ENCODE measurements at places on chromosomes 7 and 10.
A peak's percentile ranks its signal among the peaks of the same experiment; 100 is the strongest.

- H3K4me1 ChIP-seq: peaks cover 16% of the 10 kb centered on the region
- H3K36me3 ChIP-seq: peaks cover 7% of the 10 kb centered on the region
- no peak overlapping the region for H3K27ac ChIP-seq
- no peak for DNase-seq
- H3K27me3 ChIP-seq: peaks cover 31% of the 10 kb centered on the region
Observed at GRCh38 chr10:5360318-5360915, 4.3 kb upstream of the UCN3 start.

DNA sequence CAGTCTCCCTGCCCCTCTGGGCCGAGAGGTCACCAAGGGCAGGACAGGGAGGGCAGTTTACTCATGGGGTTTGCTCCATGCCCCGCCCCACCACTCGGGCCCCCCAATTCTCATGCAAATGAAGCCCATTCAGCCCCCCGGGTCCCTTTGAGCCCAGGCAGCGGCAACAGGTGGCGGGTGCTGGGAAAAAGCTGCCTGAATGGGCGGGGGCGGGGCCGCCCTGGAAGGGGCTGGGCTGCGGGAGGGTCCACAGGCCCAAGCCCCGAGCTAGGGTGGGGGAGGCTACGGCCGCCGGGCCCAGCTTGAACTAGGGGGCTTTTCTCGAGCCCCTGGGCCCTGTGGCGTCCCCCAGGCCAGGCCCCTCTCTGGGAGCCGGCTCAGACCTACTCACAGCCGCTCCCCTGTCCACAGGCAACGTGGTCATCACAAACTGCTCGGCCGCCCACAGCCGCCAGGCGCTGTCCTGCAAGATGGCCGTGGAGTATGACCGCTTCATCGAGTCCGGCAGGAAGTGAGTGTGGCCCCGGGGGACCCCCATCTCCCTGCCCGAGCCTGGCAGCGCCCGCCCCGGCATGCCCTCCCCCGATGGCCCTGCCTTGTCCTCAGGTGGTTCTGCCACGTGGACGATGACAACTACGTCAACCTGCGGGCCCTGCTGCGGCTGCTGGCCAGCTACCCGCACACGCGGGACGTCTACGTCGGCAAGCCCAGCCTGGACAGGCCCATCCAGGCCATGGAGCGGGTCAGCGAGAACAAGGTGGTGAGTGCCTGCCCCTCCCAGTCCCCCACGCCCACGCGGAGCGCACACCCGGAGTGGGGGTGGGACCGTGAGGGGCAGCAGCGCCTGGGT is 5.5 kb downstream of the LFNG start:
- H3K4me3 ChIP-seq: no peak overlapping the region
- H3K27me3 ChIP-seq: no peaks in the 10 kb centered on the region
- peaks cover 31% of the 10 kb centered on the region for H3K4me1 ChIP-seq
- DNase-seq: peak; percentile 62
- H3K36me3 ChIP-seq: no peaks in the 10 kb centered on the region

- H3K4me1 ChIP-seq: peaks cover 34% of the 10 kb centered on the region
- peak overlapping the region; percentile 91 for H3K27ac ChIP-seq
- H3K27me3 ChIP-seq: no peaks in the 10 kb centered on the region
- peak overlapping the region; percentile 97 for H3K4me3 ChIP-seq
Observed at GRCh38 chr7:101216001-101216859, 1.2 kb downstream of the PLOD3 start.

DNA sequence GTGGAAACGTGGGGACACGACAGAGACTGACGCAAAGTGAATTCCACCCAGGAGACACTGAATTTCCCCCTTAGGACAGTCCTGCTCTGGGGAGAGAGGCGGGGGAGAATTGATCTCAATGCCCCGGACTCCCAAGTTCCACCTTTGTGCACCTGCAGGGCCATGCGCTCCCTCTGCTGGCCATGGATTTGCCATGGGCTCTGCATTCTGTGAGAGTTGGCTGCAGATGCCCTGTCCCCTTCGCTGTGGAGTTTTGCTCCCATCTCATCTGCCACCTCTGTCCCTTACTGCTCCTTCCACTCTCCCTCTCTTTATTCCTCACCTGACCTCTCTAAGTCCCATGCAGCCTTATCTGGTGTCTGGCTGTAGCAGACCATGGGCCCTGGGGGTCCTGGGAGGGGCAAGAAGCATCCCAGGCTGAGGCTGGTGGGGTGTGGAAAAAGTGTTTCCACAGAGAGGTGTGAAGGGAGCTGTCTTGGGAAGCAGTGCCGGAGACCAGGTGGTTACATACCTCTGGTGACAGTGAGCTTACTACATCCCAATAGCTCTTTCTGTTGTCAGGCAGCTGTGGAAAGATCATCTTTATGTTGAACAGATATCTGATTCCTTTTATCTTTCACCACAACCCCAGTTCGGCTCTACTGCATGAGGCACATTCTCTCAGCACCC is 14.3 kb downstream of the GHRHR start:
- H3K4me3 ChIP-seq: no peak overlapping the region
- H3K27me3 ChIP-seq: peaks cover 40% of the 10 kb centered on the region
- no peak for DNase-seq
- no peak overlapping the region for H3K27ac ChIP-seq
- H3K36me3 ChIP-seq: no peaks in the 10 kb centered on the region

- no peak overlapping the region for H3K4me3 ChIP-seq
- H3K36me3 ChIP-seq: no peaks in the 10 kb centered on the region
- H3K27ac ChIP-seq: no peak overlapping the region
- H3K27me3 ChIP-seq: no peaks in the 10 kb centered on the region
- H3K4me1 ChIP-seq: peaks cover 32% of the 10 kb centered on the region
Observed at GRCh38 chr7:140867467-140868462, 57.0 kb downstream of the BRAF start.

- H3K4me3 ChIP-seq: no peak overlapping the region
- H3K4me1 ChIP-seq: peaks cover 52% of the 10 kb centered on the region
- peaks cover 9% of the 10 kb centered on the region for H3K36me3 ChIP-seq
- peak; percentile 40 for DNase-seq
Observed at GRCh38 chr7:55508221-55509011, 63.9 kb downstream of the VOPP1 start.

GRCh38 chr10:72953687-72954086 is 919 bp downstream of the PLA2G12B start:
- no peak for DNase-seq
- H3K4me1 ChIP-seq: no peaks in the 10 kb centered on the region
- no peaks in the 10 kb centered on the region for H3K36me3 ChIP-seq
- no peaks in the 10 kb centered on the region for H3K27me3 ChIP-seq
- no peak overlapping the region for H3K4me3 ChIP-seq
- H3K27ac ChIP-seq: no peak overlapping the region

DNA sequence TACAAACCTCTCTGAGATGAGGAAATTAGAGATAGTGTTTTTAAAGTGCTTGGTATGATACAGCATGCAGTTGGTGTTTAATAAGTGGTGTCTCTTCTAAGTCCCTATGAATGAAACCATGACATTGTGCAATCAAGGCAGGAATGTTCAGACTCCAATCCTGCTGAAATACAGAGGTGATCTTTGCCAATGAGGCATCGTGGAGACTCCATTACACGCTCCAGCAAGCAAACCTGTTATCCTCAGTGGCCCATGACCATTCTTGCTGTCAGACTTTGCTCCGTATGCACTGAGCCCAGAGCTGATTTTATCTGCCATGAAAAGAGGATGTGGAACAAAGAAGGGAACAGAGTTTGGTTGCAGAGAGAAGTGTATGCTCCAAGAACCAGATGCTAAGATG is 47.3 kb downstream of the CDHR3 start:
- H3K27ac ChIP-seq: no peak overlapping the region
- peaks cover 14% of the 10 kb centered on the region for H3K36me3 ChIP-seq
- H3K27me3 ChIP-seq: peaks cover 22% of the 10 kb centered on the region
- no peak for DNase-seq

DNA sequence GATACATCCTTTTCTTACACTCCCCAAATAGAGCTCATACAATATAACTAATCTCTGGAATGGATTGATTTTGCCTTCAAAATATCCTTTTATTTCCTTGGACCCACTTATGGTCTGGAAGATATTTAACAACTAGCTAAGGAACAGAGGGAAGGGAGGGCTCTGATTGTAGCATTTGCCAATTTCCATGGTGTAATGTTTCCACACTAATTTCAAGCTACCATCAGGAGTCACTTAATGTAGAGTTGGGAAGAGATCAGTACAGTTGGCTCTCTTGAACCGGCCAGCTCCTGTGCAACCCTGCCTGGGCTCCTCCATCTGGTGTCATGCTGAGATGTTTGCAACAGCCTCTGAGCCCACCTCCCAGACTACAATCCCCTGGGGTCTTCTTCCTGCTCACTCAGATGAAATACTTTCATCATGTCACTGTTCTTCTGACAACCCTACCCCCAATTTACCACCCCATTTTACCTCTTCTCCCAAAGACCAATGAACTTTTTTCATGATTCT is 8.0 kb upstream of the IL6 start:
- DNase-seq: no peak
- no peak overlapping the region for H3K27ac ChIP-seq
- no peaks in the 10 kb centered on the region for H3K36me3 ChIP-seq
- no peak overlapping the region for H3K4me3 ChIP-seq
- H3K4me1 ChIP-seq: peaks cover 13% of the 10 kb centered on the region

DNA sequence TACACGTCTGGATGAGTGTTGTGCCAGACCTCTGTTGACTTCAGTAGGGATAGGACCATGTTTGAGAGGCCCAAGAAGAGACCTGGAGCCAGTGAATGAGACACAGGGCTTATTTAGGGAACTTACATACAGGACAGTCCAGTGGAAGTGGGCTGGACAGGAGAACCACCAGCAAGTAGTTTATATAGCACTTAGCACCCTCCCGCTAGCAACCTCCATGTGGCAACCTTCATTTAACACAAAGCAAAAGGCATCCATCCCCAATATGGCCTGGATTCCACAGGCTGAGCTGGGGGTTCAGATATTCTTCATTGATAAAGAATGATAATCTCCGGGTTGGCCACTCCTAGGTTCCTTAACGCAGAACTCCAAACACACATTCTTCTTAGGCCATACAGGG is 93.7 kb downstream of the TRIM24 start:
- peaks cover 66% of the 10 kb centered on the region for H3K36me3 ChIP-seq
- no peak for DNase-seq
- H3K4me3 ChIP-seq: no peak overlapping the region
- H3K27ac ChIP-seq: no peak overlapping the region

DNA sequence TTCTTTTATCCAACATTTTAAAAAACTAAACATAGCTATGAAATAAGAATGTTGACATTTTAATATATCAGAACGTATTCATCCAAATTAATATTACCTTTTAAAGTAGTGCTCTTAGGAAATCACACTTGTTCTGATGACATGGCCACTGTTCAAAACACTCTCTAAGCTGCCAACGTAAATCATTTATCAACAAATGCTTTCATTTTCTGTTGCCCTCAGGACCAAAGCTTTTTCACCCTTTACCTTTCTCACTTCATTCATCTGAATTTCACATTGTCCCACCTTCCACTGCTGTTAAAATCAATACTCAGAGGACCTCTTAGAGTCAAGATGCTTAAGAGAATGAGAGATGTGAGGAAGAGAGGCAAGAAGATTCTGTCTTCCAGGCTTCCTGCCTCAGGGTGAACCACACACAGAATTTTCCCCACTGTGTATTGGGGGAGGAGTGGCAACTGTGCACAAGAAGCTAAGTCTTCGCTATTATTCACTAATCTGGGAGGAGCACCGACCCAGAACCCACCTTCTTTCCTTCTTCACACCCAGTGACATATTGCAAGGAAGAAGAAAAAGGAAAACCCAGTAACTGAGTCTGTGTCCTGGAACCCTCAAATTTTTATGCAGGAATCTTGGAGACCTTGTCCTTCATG is 21.0 kb downstream of the HIBADH start:
- H3K36me3 ChIP-seq: peaks cover 6% of the 10 kb centered on the region
- H3K27ac ChIP-seq: peak overlapping the region; percentile 51
- H3K4me3 ChIP-seq: peak overlapping the region; percentile 34
- peaks cover 16% of the 10 kb centered on the region for H3K4me1 ChIP-seq
- no peaks in the 10 kb centered on the region for H3K27me3 ChIP-seq

DNA sequence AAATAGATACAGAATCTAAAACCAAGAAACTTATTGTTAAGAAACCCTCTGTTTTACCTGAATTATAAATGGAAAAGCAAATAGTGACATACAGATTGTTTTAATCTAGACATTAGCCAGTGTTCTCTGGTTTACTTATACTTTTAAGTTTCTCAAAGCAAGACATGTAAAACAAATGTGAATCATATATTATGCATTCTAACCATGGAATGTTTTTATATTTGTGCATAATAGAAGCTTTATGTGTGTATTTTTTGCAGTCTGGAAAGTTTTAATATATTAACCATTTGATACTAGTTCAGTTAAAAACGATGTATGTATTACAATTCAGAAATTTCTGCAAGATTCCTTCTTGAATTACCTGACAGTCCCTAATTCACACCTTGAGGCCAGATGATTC is 150.6 kb upstream of the TMEM72 start:
- no peak overlapping the region for H3K4me3 ChIP-seq
- H3K27ac ChIP-seq: no peak overlapping the region
- no peaks in the 10 kb centered on the region for H3K36me3 ChIP-seq
- no peaks in the 10 kb centered on the region for H3K4me1 ChIP-seq
- H3K27me3 ChIP-seq: peaks cover 6% of the 10 kb centered on the region

DNA sequence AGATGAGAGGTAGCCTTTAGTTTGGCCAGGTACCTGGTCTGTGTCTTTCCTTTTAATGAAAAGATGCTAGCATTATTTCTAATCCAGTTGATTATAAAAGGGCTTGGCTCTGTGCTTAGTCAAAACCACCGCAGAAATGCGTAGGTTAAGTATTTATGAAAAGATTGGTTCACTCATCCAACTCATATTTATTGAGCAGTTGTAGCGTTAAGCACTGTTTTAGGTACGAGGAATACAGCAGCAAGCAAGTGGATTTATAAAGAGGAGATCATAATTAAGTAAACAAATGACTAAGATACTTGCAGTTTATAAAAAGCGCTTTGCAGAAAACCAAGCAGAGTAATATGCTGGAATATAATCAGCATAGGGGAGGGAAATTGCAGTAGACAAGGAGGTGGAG is 129.8 kb downstream of the PPP1R17 start:
- H3K27ac ChIP-seq: no peak overlapping the region
- no peaks in the 10 kb centered on the region for H3K4me1 ChIP-seq
- DNase-seq: no peak
- H3K36me3 ChIP-seq: no peaks in the 10 kb centered on the region

DNA sequence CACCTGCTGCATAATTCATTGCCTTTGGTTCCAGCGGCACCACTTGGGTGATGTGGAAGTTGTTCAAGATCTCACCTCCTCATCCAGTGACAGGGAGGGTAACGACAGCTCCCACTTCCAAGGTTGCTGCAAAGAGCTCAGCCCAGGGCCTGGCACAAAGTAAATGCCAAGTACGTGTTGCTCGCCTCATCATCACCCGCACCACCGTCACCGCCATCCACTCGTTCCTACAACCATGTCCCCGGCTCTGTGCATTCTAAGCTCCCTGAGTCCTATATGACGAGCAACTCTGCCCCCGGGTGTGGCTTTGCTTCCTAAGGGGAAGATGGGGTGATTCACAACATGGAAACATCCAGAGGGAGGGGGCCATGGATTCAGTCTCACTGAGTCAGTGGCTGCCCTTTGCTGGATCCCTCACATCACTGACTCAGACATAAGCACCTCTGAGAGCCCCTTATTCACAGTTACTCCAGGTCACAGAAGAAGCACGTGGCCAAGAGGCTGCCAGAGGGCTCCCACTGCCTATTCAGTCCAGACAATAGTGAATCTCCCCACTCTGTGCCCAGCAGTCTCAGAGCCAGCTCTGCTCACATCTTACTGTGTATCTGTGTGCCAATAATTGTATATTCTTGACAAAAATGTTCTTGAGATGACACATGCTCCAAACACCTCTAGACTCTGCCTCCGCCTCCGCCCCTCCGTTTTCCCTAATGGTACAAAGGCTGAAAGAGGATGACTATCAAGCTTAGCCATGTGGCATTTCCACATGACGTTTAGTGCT is 159.1 kb downstream of the GFRA1 start:
- no peak overlapping the region for H3K27ac ChIP-seq
- no peaks in the 10 kb centered on the region for H3K4me1 ChIP-seq
- no peak for DNase-seq
- H3K36me3 ChIP-seq: no peaks in the 10 kb centered on the region

- no peak overlapping the region for H3K4me3 ChIP-seq
- DNase-seq: no peak
- no peak overlapping the region for H3K27ac ChIP-seq
- H3K4me1 ChIP-seq: peaks cover 3% of the 10 kb centered on the region
Observed at GRCh38 chr7:155984609-155985405, 172.5 kb upstream of the SHH start.

All from natural killer cell treated with Interleukin-12 subunit alpha and Interleukin-12 subunit beta and Interleukin-15 and Interleukin-18, amount 100 ng/mL, for 72 hours (primary cell).